ENCODE measurements at places on chromosomes 11 and 22.

DNA sequence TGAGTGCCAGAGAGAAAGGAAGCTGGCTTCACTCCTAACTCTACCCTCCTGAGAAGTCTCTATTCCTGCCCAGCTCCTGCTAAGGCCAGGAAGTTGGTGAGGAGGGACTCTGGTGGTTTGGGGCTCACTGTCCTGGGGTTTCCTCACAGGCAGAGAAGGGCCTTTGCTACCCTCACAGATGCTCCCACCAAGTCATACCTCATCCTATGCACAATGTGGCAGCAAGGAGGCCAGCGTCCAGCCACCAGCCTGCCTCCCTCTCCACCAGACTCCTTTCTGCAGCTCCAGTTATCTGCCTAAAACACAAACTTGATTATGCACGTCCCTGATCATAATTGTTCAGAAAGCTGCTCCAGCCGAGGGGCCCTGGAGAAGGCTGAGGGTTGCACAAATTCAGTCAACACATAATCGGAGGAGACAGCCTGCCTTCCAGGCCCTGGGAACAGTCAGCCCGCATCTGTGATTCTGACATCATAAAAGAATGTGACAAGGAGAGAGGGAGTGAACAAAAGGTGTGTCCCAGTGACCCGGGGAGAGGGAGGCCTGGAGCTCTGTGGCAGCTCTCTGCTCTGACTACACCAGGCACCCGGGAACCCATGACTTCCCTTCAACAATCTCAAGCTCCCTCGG is 28.8 kb downstream of the DKK3 start:
- DNase-seq = no peak

GRCh38 chr11:123196060-123196714 is 1.1 kb upstream of the CLMP start:
- no peak for DNase-seq

DNA sequence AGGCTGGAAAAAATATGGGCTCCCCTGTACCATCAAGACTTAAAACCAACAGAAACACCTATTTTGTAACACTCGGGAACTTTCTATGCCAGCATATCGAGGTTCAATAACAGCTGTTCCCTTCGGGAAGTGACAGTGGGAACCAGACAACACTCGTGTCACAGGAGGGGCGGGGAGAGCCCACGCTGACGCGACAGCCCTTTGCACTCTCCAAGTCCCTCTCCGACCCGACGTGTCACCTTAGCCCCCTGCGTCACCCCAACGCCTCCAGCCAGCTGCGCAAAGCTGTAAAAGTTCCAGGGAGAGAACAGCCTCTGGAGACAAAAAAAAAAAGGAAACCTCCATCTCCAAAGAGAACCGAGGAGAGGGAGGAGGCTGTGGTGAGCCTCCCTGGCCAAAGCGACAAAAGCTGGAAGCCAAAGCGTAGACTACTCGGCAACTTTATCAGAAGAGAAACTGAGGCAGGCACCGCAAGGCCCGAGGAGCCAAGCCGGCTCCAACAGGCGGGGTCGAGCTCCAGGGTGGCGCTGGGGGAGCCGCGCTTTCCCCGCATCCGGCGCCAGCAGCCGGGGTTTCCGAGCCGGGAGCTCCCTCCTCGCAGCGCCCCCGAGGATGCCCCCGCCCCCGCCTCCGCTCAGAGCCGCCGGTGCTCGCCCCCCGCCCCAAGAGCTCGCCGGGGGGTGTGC is 751 bp downstream of the ARFGAP3 start:
- DNase-seq = peak; percentile 42

GRCh38 chr22:46577368-46578249 is 40.2 kb upstream of the CELSR1 start:
- no peak for DNase-seq

- DNase-seq = no peak
Measured at GRCh38 chr11:84594602-84595001, 1032.5 kb downstream of the DLG2 start.

DNA sequence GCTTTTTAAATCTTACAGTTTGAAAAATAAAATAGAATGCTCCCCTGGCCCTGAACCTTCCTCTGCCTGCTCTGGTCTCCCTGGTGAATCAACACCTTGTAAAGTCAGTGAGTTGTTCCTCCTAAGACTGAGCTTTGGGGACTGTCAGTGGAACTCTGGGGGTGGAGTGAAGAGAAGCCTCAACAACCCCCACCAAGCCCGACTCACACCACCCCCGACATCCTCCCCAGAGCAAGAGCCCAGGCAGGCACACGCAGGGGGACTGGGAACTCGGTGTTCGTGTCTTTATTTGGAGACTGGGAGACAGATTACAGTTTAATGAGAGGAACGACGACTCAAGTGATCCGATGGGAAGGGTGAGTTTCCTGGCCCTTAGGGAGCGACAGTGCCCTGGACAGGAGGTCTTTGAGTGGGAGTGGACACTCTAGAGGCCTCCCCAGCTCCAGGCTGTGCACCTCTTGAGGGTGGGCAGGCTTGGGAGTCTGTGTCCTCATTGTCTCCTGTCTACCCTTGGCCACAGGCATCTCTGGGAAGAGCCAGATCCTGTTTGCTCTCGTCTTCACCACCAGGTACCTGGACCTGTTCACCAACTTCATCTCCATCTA is 6.2 kb downstream of the KDELR3 start:
- DNase-seq = no peak

GRCh38 chr11:114953039-114953438 is 274.7 kb downstream of the NXPE2 start:
- DNase-seq = no peak

- DNase-seq = no peak
Measured at GRCh38 chr11:83549984-83550667, 264.0 kb upstream of the CCDC90B start.

DNA sequence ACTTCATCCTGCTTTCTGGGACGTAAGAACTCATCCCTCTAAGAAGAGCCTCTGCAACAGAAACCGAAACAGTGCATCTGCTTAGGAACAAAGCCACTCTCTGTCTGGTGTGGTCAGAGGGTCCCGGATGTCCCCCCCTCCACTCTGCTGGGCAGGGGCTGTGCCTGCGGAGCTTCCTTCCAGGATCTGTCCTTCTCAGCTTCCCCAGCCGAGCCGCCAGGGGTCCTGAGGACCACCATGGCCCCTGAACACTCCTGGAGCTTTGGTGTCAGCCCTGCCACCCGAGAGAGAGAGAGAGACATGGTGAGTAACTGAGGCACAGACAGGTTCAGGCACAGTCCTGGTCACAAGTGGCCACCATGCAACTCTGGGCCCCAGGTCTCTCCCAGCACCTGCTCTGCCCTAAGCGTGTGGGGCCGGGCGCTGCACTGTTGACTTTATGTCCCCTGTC is 24.4 kb upstream of the MGAT3 start:
- DNase-seq = no peak

GRCh38 chr11:134573857-134574256 is 161.8 kb upstream of the B3GAT1 start:
- no peak for DNase-seq

DNA sequence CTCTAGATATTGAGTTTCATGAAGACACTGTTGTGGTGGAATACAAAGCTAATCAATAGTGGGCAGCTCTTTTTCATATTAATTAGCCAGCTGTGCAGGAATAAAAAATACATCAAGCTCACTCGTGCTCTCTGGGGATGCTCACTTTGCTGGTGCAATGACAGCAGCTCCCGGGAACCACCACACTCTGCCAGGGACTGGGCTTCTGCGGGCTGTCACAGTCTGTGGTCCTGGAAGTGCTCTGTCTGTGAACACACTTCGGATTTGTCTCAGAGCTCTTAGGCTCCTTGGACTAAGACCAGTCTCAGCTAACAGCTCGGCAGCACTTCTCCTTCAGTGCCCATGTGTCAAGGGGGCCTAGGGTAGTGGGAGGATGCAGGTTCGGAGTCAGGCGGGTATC is 393.5 kb downstream of the TENM4 start:
- no peak for DNase-seq

- DNase-seq = no peak
Measured at GRCh38 chr11:26333906-26334305, 2.0 kb downstream of the ANO3 start.

DNA sequence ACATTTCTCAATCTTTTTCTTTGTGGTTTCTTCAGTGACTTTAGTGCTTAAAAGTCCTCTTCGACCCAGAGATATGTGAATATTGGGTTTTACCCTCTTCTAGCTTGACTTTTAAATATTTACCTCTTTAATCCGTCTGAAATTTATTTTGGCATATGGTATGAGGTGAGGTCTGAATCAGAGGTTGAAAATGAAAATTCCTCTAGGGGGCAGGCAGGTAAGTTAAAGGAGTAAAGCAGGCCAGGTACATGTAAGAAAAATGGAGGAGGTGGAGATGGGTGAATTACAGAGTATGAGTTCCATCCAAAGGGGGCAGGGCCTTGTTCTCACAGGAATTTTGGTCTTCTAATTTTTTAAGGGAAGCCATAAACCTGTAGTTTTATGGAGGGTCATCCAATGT is 263.8 kb upstream of the NARS2 start:
- DNase-seq = no peak

DNA sequence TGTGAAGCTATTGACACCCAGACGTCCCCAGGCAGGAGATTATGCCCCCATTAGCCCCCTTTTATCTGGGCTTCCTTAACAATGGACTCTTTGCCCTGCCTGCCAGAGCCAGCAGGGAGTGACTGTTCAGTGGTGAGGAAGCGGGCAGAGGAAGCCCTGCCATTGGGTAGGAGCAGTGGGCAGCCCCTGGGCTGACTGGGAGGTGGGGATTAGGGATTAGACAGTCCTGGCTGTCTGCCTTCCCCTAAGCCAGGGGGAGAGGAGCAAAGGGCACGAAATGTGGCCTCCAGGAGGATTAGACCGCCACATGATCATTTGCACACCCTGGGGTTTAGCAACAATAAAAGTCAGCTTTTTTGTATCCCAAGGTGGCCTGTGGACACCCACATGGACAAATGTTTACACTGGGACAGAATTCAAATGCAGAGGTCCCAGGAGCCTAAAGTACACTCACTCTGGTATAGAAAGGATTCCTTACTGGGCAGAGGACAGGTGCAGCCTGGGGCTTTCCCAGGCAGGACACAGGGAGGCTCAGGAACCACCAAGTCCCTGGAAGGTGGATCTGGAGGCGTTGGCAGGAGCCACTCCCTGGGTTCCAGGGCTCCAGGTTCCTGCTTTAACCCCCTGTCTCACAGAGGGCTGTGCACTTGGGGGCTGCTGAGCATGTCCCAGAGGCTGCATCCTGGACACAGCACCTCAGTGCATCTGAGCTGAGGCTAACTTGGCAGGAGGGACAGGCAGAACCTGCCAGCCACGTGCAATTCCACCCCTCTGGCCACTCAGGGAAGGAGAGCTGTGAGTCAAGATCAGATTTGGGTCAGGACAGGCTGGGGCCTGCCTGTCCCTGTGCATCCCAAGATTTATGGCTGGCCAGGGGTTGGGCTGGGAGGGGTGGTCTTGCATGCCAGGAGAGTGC is 2.1 kb downstream of the PNPLA3 start:
- no peak for DNase-seq

GRCh38 chr11:132992838-132993631 is 539.3 kb downstream of the OPCML start:
- no peak for DNase-seq

DNA sequence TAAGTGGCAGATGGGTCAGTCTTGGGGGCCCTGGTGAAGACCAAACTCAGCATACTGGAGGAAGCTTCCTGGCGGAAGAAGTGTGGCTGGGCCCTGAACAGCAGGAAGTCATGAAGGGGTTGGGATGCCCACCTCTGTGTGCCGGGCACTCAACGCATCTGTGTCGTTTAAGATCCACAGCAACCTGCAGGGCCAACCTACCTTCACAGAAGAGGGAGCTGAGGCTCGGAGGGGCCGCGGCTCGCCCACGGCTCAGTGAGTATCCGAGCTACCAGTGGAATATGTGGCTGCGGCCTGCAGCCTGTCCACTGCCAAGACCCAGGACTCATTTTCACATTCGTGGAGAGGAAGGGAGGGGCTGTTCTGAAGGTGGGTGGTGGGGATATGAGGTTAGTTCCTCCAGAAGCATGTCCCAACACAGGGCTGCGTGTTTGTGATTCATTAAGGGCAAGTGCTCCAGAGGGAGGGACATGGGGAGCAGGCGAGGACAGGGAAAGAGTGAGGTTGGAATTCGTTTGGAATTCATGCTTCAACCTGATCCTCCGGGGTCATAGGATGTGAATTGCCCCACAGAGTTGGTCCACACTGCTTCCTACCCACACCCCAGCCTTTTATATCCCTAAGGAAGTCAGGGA is 99.6 kb downstream of the MPPED1 start:
- DNase-seq = no peak

DNA sequence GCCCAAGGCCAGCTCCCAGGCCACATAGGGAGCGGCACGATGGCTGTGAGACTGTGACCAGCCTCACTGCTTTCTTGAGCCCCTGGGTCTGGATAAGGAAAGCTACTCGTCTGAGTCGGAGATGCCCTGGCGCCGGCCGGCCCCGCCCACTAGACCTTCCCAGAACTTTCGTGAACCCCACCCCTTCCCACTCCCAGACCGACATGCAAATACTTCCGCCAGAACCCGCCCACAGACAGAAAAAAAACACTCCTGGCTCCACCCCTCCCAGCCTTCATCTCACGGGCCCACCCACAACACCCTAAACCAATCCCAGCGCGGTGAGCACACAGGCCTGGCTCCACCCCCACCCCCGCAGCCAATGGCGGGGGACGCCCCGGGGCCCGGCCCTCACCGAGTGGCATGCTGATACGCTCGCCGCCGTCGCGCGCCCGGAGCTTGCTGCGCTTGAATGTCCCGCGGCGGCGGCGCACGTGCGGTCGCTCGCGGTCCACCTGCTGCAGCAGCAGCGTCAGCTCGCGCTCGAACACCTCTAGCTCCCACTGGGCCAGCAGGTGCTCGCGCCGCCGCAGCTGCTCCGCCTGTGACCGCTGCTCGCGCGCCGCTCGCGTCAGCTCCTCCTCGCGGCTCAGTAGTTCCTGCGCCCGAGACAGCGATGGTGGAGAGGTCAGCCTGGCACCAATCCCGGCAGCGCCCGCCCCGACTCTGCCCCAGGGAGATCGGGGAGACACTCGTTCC is 7.0 kb downstream of the MAP3K11 start:
- DNase-seq = no peak

- DNase-seq = no peak
Measured at GRCh38 chr22:41596776-41597634, 7.4 kb upstream of the PMM1 start.

GRCh38 chr11:29518389-29519174 is 498.2 kb downstream of the KCNA4 start:
- no peak for DNase-seq

DNA sequence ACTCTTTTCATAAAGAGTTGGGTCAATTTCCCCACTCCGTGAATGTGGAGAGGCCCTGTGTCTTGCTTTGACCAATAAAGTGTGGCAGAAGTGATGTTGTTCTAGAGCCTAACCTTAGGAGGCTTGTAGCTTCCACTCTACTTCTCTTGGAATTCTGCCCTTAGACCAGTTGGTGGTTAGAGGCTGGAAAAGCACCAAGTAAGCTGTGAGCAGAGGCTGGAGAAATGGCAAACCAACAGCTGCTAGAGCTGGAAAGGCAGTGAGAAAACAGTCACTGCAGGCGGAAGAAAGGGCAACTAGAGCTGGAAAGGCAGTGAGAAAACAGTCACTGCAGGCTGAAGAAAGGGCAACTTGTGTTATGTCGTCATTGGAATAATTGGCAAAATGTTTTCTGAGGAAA is 29.8 kb upstream of the MSANTD2 start:
- DNase-seq = no peak

GRCh38 chr11:20226933-20227332 is 66.7 kb upstream of the DBX1 start:
- no peak for DNase-seq

GRCh38 chr22:50326956-50327710 is at the start of gene DENND6B:
Gene DENND6B, minus strand, starts transcription at chr22:50327012. Its CDS starts 24 bp downstream, at chr22:50326988.
- DNase-seq = peak; percentile 58
